ENCODE measurements at places on chromosomes 12 and 14.

- no peak for DNase-seq
Observed at GRCh38 chr12:76711241-76711640, 52.7 kb upstream of the ZDHHC17 start.

DNA sequence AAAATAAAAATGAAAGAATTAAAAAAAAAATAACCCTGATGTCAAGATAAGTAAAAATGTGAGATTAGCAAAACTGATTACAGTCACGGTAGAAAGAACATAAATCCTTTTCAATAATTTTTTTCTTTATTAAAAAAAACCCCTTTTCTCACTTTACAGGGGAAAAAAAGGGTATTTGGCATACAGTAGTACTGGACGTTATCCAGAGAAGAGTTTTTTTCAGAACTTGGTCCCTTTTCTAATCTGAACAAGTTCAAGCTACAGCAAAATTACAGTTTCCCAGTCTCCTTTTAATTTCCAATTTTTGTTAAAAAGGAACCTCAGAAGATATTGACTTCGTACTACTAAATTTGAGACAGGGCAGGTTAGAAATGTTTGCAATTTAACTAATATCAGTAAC is 134.7 kb upstream of the DCN start:
- DNase-seq, result no peak

DNA sequence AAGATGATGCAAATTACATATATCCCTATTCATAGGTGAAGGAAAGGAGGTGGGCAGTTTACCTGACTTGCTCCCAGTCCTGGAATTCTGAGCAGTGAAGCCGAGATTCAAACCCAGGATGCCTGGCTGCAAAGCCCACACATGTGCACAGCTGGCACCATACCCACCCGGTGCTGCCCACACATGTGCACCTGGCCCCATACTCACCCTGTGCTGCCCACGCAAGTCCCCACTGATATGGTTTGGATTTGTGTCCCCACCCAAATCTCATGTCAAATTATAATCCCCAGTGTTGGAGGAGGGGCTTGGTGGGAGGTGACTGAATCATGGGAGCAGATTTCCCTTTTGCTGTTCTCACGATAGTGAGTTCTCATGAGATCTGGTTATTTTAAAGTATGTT is 179.2 kb upstream of the C14orf180 start:
- no peak for DNase-seq

DNA sequence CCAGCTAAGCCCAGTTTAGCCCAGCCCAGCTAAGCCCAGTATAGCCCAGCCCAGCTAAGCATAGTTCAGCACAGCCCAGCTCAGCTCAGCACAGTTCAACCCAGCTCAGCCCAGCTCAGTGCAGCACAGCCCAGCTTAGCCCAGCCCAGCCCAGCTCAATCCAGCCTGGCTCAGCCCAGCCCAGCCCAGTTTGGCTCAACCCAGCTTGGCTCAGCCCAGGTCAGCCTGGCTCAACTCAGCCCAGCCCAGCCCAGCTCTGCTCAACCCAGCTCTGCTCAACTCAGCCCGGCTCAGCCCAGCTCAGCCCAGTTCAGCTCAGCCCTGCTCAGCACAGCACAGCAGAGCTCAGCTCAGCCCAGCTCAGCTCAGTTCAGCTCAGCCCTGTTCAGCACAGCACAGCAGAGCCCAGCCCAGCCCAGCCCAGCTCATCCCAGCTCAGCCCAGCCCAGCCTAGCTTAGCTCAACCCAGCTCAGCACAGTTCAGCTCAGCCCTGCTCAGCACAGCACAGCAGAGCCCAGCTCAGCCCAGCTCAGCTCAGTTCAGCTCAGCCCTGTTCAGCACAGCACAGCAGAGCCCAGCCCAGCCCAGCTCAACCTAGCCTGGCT is 330.9 kb downstream of the TMEM121 start:
- no peak for DNase-seq

DNA sequence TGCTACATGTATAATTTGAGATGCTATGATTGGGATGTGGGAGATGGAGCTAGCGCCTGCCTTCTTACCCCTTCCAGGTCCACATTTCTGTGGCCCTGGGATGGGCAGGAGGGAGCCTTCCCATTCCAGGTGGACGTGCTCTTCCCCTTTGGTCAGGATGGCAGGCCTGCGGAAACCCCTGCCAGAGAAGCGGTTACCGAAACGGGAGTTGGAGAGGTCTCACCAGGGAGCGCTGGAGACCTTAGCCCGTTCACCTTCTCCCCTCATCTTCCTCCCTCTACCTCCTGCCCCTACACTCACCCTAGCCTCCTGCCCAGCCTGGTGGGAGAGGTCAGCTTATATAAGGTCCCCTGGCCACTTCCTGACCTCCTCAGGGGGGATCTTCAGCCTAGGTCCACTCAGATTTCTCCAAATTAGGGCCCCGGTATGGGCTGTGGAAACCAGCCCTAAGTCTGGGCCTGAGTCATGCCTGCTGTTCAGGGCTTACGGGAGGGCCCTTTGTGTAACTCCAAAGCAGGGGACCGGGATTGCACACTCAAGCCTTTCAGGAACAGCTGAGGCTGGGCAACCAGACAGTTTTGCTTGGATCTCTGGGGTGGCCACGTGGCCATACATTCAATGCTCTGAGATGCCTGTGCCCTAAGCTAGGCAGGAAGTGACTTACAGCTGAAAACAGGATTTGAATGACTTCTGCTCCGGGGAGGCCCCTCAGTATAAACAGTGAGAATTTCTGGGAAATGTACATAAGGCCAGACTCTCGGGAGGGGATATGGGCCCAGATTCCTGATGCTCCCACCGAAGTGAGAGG is 10.2 kb upstream of the MEG3 start:
- no peak for DNase-seq

All from right forelimb (tissue), 1 donor.